MM.1S (cell line): ENCODE measurements at places on chromosomes 5 and 9.

GRCh38 chr9:34430843-34431437, 27.4 kb downstream of the FAM219A start:
- no peaks in the 10 kb centered on the region for H3K36me3 ChIP-seq
- H3K27ac ChIP-seq: no peak overlapping the region
- H3K27me3 ChIP-seq: no peaks in the 10 kb centered on the region
- peak; percentile 26 for DNase-seq
- no peak overlapping the region for H3K4me3 ChIP-seq

DNA sequence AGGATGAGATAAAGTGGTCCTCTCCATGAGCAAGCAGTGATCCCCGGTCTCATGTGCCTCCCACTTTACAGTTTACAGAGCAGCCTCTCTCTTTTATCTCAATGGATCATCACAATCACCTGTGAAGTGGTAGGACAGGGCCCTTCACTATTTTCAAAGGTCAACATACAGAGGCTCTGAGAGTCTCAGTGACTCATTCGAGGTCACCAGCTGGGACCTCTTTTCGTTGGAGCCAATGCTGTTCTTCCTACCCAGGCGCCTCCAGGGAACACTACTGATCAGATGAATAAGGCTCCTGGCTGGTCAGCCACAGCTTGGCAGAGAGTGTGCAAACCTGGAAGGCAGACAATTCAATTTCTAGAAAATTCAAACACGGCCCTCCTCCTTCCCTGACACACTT, 16.6 kb downstream of the GGTA1 start:
- H3K27ac ChIP-seq: no peak overlapping the region
- no peak overlapping the region for H3K4me3 ChIP-seq
- no peak for DNase-seq
- no peaks in the 10 kb centered on the region for H3K27me3 ChIP-seq
- H3K36me3 ChIP-seq: no peaks in the 10 kb centered on the region
- H3K4me1 ChIP-seq: no peaks in the 10 kb centered on the region

GRCh38 chr5:136058039-136058971, 29.5 kb downstream of the TGFBI start:
- H3K27ac ChIP-seq: no peak overlapping the region
- no peaks in the 10 kb centered on the region for H3K36me3 ChIP-seq
- H3K4me3 ChIP-seq: no peak overlapping the region
- no peaks in the 10 kb centered on the region for H3K27me3 ChIP-seq
- no peak for DNase-seq
- H3K4me1 ChIP-seq: peaks cover 4% of the 10 kb centered on the region; the same call in 1 of the 2 replicates

DNA sequence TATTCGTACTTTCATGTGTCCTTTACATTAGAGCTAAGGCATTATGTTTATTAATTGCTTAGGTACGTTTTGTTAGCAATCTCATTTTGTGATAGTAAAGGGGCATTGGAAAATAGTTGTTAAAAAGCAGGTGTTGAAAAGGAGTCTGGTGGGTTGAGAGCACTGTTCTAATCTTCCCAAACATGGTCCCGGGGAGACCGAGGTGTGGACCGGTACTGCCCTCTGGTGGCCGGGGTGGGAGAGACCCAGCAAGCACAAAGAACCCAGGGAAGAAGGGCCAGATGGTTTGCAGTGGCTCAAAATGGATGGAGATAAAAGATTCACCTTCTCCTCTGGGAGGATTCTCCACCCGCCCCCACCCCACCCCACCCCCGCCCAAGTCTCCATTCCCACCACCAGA, 26.1 kb downstream of the IDNK start:
- H3K36me3 ChIP-seq: 0 out of 2 replicates have a peak, but pooled peaks cover 2% of the 10 kb centered on the region
- peak; percentile 40 for DNase-seq
- no peaks in the 10 kb centered on the region for H3K27me3 ChIP-seq
- no peaks in the 10 kb centered on the region for H3K4me1 ChIP-seq

- no peaks in the 10 kb centered on the region for H3K27me3 ChIP-seq
- DNase-seq: peak; percentile 59
- H3K4me3 ChIP-seq: no peak overlapping the region
- H3K27ac ChIP-seq: no peak overlapping the region
- H3K4me1 ChIP-seq: no peaks in the 10 kb centered on the region
- H3K36me3 ChIP-seq: no peaks in the 10 kb centered on the region
These were observed 477.8 kb downstream of the CCDC171 start for GRCh38 chr9:16030528-16031185.

- H3K27ac ChIP-seq: no peak within 1 kb of the TSS
- no peaks in the 10 kb centered on the region for H3K27me3 ChIP-seq
- no peaks in the 10 kb centered on the region for H3K4me1 ChIP-seq
- peak; percentile 80 for DNase-seq
- H3K4me3 ChIP-seq: peak within 1 kb of the TSS; percentile 78
These were observed at the start of gene DAB2 for GRCh38 chr5:39424736-39425637. TSS of gene DAB2 (minus strand) at chr5:39424980. CDS start at chr5:39394320, 30,660 bp downstream.

DNA sequence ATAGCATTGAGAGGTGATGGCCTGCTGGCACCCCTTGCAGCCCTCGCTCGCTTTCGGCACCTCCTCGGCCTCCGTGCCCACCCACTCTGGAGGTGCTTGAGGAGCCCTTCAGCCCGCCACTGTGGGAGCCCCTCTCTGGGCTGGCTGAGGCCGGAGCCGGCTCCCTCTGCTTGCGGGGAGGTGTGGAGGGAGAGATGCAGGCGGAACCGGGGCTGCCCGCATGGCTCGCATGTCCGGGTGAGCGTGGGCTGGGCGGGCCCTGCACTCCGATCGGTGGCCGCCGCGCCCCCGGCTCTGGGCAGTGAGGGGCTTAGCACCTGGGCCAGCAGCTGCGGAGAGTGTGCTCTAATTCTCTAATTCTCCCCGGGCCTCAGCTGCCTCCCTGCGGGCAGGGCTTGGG, 101.1 kb downstream of the KIF4B start:
- H3K27me3 ChIP-seq: no peaks in the 10 kb centered on the region
- H3K27ac ChIP-seq: no peak overlapping the region
- H3K4me3 ChIP-seq: no peak overlapping the region
- no peak for DNase-seq

DNA sequence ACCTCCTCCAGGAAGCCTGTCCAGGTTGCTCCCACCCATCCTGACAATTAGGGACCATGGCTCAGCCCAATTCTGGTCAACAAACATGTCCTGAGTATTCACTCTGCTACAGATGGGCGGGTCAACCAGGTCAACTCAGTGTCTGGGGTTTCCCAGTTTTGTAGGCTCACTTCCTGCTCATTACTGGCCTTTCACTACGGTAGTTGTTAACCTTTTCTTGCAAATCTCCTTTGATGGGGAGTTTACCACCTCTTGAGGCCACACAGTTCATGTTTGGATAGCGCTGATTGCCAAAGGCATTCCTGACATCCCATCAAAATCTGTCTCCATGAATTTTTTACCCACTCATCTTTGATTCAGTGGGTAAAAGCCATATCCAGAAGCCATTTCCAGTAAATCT, 13.8 kb downstream of the TMEM8B start:
- no peaks in the 10 kb centered on the region for H3K27me3 ChIP-seq
- DNase-seq: peak; percentile 81
- H3K36me3 ChIP-seq: no peaks in the 10 kb centered on the region
- no peak overlapping the region for H3K4me3 ChIP-seq
- H3K27ac ChIP-seq: peak overlapping the region; percentile 47; the same call in 1 of the 2 replicates

DNA sequence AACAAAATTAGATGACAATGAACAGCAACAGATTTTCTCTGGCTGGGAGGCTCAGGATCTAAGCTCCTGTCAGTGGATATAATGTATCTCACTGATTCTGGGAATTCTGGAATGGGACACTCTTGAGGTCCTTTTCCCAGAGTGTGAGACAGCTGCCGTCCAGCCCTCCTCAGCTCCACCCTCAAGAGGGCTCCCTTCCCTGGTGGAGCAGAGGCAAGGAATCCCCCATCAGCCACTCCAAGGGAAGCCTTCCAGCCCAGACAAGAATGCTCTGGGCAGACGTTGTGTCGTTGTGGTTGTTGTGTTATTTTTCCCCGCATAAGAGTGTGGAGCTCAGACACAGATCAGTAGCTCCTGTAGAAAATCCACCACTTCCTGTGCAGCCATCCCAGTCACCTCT, 47.7 kb upstream of the ATP10B start:
- no peaks in the 10 kb centered on the region for H3K27me3 ChIP-seq
- no peak overlapping the region for H3K4me3 ChIP-seq
- no peaks in the 10 kb centered on the region for H3K36me3 ChIP-seq
- no peak overlapping the region for H3K27ac ChIP-seq
- H3K4me1 ChIP-seq: 0 out of 2 replicates have a peak, but pooled peaks cover 5% of the 10 kb centered on the region

DNA sequence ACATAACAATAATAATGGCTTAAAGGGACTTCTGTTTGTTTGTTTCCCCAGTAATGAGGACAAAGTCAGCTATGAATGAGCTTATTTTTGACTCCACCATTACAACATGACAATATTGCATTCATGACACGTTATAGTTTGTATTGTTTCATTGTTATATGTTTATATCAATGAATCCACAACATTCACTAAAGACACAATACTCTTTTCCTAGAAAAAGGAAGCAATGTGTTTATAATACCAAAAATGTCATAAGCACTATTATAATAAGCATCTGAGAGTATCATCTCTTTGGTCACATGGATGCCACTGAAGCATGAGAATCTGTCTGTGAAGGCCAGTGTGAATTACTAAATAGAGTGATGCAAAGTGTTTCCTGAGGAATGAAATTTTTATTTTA, 1026.9 kb upstream of the C9orf72 start:
- no peaks in the 10 kb centered on the region for H3K36me3 ChIP-seq
- H3K27ac ChIP-seq: no peak overlapping the region
- H3K4me1 ChIP-seq: no peaks in the 10 kb centered on the region
- DNase-seq: no peak
- no peaks in the 10 kb centered on the region for H3K27me3 ChIP-seq

DNA sequence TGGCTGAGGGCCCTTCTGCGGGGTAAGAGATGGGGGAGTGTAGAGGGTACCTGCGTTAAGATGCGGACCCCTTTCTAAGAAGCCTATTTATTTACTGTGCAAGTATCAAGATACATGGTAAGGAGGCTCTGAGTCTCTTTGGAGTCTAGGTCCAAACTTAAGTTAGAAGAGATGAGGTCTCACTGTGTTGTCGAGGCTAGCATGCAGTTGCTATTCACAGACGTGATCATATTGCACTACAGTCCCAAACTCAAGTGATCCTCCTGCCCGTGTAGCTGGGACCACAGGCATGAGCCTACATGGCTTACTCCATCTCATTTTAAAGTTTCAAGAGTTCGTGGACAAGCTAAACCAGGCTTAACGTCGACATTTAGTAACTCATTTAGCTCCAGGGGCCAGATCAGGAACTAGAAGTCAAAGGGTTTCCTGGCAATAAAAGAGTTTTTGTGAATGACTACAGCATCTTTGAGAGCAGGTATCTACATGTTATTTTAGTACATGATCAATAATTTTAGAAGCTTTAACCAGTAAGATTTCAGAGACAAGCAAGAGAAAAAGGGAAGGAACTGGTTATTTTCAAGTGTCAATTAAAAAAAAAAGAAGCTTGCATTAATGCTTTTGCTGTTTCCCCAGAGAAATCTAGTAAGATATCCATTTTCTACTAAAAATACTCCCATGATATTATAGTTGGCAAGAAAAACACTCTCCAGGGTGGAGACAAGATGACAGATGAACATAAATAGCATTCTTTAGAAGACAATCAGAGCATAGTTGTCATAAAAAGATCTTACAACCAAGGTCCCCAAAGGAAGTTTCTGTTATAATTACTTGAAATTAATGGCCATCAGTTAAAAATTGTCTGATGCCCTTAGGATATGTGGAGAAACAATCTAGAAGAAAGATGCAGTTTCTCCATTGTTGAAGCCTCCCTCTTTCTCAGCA, 141.3 kb downstream of the SCAMP1 start:
- no peaks in the 10 kb centered on the region for H3K36me3 ChIP-seq
- no peak overlapping the region for H3K27ac ChIP-seq
- DNase-seq: no peak
- peaks cover 14% of the 10 kb centered on the region for H3K4me1 ChIP-seq

GRCh38 chr9:127923771-127924170, 6.8 kb downstream of the PIP5KL1 start:
- no peaks in the 10 kb centered on the region for H3K36me3 ChIP-seq
- no peak overlapping the region for H3K27ac ChIP-seq
- H3K27me3 ChIP-seq: no peaks in the 10 kb centered on the region

- no peaks in the 10 kb centered on the region for H3K36me3 ChIP-seq
- DNase-seq: peak; percentile 75
- H3K27ac ChIP-seq: peak overlapping the region; percentile 70
- H3K4me3 ChIP-seq: peak overlapping the region; percentile 43
- H3K27me3 ChIP-seq: no peaks in the 10 kb centered on the region
- peaks cover 30% of the 10 kb centered on the region for H3K4me1 ChIP-seq
These were observed 73.1 kb downstream of the PBX3 start for GRCh38 chr9:125820100-125820804.

GRCh38 chr5:100905259-100905914, 2.3 kb upstream of the ST8SIA4 start:
- DNase-seq: peak; percentile 31
- H3K4me1 ChIP-seq: no peaks in the 10 kb centered on the region
- H3K36me3 ChIP-seq: no peaks in the 10 kb centered on the region
- peak overlapping the region; percentile 85; the same call in 1 of the 2 replicates for H3K27ac ChIP-seq
- H3K27me3 ChIP-seq: no peaks in the 10 kb centered on the region
